ENCODE measurements at places on chromosomes 13 and 19.

- no peak for DNase-seq
These were observed 426.1 kb downstream of the EFNB2 start for GRCh38 chr13:106109391-106109791.

DNA sequence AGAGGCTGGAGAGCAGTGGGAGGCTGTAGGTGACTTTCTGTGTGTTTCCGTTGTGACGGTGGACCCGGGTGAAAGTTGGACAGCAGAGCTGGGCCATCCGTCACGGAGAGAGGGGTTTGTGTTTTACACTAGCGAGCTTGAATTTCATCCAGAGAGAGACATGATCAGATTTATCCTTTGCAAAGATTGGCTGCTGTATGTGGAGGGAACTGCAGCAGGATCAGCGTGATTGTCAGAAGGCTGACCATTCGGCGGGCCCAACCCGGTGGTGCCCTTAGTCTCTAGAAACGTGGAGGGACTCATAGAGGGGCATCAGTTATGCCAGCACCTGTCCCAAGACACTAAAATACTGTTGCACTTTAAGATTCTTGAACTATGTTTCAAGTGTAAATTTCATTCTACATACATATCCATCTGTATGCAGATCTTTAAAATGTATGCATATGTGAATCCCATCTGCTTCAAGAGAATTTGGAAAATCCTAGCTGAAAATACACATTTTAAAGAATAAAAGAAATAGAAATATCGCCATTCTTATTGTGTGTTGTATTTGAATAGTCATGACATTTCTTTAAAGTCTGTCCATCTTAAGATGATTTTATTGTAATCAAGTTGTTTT is 7.0 kb downstream of the FAM124A start:
- no peak for DNase-seq

DNA sequence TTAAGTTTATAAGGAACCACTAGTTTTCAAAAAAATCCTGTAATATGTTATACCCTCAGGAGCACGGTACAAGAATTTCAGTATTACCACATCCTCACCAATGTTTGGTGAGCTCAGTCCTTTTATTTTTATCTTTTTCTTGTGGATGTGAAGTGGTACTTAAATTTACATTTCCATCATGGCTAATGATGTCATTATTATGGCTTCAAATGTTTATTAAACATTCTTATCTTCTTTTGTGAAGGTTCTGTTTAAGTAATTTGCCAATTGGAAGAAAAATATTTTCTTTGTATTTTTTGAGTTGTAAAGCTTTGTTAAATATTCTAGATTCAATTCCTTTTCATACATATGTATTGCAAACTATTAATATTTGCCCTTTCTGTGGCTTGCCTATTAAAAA is 291.0 kb downstream of the ENOX1 start:
- no peak for DNase-seq

DNA sequence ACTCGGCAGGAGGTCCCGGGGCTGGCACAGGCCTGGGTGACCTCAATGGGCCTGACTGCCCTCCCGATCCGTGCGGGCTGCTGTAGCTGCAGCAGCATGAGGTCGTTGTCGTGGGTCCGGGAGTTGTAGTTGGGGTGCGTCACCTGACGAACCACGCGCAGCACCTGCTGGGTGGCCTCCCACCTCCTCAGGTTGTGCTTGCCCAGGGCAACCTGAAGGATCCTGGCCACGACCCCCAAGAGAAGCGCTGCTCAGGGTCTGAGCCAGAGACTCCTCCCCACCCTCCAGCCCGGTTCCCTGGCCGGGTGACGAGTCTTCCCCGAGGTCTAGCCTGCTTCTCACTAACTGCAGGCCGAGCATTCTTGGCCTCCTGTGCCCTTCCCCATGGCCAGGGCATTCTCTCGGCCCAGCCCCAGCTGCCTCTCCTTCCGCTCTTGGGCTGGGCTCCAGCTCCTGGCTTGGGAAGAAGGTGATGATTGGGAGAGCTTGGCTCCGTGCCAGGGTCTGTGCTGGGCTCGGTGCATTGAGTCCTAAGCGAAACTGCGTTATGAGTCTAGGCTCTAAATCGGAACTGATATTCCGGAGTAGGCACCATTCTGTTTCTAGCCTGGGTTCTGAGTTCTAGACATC is 3.1 kb downstream of the KLK14 start:
- no peak for DNase-seq

DNA sequence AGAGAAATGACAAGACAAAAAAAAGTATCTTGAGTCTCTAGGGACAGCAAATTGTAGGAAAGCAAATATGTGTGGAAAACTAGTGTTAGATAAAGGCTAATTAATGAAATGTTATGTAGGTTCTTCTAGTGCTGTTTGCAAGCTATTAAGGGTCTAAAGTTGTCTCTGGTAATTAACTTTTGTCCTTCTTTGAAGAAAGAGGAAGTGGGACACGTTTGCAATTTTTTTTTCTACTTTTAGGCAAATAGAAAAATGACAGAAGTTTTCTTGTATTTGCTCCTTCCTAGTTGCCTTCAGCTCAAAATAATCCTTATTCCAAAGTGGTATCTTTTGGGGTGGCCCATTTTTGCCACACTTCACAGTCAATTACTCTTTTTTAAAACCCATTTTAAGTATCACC is 1877.7 kb upstream of the PRR20A start:
- DNase-seq, result no peak

GRCh38 chr13:103187721-103188156 is 121.5 kb upstream of the SLC10A2 start:
- no peak for DNase-seq

DNA sequence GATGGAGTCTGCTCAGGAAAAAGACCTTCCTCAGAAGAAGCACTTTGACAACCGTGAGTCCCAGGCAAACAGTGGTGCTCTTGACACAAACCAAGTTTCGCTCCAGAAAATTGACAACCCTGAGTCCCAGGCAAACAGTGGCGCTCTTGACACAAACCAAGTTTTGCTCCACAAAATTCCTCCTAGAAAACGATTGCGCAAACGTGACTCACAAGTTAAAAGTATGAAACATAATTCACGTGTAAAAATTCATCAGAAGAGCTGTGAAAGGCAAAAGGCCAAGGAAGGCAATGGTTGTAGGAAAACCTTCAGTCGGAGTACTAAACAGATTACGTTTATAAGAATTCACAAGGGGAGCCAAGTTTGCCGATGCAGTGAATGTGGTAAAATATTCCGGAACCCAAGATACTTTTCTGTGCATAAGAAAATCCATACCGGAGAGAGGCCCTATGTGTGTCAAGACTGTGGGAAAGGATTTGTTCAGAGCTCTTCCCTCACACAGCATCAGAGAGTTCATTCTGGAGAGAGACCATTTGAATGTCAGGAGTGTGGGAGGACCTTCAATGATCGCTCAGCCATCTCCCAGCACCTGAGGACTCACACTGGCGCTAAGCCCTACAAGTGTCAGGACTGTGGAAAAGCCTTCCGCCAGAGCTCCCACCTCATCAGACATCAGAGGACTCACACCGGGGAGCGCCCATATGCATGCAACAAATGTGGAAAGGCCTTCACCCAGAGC is 16.2 kb upstream of the ZNF544 start:
- DNase-seq, result no peak

All from left renal cortex interstitium (tissue), 4 donors.